ENCODE measurements at places on chromosomes 1 and 21.
A peak's percentile ranks its signal among the peaks of the same experiment; 100 is the strongest.

DNA sequence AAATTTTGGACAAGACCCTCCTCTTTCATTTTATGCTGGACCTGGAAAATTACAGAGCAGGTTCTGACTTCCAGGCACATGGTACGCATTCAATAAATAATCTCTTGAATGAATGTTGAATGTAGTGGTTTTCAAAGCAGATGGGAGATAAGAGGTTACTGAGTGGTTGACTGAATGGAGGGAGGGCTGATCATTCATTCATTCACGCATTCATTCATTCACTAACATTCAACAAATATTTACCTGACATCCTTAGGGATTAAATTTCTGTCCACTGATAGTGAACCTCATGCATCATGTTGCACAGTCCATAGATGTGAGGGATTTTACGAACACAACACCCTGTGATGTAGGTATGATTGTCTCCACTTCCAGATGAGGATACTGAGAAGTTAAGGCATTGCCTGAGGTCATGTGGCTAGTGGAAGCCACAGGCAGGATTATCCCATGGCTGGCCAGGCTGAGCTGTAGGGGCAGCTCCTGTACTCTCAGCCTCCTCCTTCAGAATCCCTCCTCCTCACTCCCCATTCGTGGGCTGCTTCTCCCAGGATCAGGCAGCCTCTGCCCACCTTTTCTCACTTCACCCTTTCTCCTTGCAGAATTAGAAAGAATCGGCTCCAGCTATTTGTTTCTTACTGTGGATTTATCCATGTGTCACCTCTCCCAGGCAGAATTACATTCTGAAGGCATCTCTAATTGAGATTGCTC lies 48.4 kb upstream of the ATP5PO start:
- no peak for DNase-seq

DNA sequence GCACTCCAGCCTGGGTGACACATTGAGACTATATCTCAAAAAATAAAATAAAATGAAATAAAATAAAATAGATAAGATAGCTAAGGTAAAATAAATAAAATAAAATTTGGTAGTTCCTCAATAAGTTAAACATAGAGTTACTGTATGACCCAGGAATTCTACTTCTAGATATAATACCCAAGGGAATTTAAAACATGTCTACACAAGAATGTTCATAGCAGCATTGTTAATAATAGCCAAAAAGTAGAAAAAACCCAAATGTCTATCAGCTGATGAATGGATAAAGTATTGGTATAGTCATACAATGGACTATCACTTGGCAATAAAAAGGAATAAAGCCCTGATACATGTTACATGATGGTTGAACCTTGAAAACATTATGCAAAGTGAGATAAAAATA lies 47.8 kb downstream of the CEP350 start:
- DNase-seq, result no peak

GRCh38 chr1:99548943-99549605 lies 96.8 kb upstream of the PALMD start:
- no peak for DNase-seq

GRCh38 chr1:117321680-117322609 lies 45.3 kb upstream of the MAN1A2 start:
- no peak for DNase-seq

DNA sequence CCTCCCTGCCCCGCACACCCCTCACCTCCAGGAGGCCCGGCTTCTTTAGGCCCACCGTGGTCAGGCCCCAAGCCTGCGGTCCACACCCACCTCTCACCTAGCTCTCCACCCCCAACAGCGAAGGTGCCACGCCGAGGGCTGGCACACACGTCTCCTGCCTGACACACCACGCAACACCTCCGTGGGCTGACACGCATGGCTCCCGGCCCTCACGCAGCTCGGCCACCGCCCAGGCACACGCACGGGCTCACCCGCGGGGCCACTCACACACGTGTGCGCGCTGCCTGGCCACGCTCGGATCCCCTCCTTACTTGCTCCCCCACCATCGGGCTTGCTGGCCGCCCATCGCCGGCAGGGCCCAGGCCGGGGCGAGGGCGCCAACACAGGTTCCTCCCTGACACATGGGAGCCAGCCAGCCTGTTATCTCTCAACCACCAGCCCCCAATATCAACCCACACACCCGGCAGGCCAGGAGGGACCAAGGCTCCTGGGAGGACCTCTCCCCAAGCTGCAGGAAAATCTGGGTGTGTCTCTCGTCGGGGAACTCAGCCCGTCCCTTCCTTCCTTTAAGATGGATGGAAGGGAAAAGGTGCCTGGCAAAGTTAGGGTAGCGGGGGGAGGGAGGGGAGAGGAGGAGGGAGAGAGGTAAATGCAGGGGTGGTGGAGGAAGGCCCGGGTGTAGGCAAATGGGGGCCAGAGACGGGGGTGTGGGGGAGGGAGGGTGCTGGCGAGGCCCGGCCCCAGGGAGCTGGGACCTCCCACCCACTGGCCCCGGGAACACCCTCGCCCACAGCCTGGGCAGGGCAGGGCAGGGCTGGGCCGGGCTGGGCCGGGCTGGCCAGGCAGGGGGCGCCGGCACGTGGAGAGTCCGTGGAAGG lies 546 bp downstream of the ELOVL1 start:
- peak; percentile 94 for DNase-seq

DNA sequence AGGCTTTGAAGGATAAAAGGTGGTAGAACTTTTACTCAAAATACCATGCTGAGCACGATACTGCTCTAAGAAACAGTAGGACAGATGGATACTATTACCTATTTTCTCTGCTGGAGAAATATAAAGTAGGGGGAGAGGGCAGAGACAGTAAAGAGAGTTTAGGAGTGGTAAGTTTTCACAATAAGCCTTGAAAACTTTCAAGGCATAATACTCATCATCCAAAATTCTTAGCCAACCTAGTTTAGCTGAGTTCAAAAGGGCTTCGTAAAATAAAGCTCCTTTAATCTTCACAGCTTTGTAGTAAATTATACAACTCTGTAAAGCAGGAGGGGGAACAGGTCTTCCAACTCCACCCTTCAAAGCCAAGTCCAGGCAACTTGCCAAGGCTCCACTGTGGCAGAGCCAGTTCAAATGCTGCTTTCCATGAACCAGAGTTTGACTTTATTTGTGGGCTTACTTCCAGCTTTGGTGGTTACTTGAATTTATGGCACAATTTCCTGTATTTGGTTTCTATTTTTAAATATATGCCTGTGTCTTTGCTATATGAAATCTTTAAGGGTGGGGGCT lies 15.5 kb downstream of the TEX38 start:
- peak; percentile 59 for DNase-seq

DNA sequence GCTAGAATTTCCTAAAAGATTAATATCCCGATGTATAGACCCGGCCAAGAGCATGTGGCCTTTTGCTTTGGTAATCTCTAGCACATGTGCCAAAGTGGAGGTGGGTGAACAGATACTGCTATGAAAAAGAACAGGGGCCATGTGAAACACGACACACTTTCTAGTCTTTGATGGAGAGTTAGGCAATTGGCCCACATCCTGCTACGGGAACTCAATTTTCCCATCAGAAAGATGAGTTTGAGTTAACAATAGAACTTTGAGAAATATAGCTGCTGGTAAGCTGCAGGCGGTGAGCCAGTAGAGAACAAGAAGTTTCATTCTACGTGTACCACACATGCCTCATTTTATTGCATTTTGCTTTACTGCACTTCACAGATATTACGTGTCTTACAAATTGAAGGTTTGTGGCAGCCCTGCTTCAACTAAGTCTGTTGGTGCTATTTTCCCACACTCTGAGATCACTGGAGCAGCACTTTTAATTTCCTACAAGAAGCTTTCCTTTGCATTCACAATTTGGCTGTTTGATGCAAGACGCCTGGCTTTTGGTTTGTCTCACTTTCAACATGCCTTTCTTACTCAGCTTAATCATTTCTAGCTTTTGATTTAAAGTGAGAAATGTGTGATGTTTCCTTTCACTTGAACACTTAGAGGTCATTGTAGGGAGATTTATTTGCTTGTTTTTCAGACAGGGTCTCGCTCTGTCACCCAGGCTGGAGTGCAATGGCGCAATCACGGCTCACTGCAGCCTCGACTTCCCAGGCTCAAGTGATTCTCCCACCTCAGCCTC lies 46.3 kb downstream of the HTR6 start:
- no peak for DNase-seq

DNA sequence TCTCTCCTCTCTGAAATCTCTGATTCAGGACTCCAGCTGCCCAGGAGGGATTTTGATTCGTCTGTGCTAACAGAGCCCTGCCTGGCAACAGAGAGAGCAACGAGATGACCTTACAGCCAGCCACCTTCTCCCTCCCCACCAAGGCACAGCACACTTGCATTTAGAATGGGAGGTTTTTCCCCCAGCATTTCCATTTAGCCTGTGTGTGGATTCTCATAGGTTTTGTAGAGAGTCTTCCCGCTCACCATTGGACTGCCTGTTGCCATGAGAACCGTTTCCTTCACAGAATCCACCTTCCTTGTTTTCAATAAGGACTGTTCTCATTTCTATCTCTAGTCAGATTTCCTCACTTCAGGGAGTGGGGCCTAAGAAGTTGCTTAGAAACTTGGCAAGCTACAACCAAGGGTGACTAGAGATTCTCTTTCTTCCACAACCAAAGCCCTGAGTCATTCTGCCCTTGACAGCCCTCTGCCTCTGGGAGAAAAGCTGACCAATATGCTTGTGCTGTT lies 5.8 kb upstream of the IKBKE start:
- peak; percentile 78 for DNase-seq

DNA sequence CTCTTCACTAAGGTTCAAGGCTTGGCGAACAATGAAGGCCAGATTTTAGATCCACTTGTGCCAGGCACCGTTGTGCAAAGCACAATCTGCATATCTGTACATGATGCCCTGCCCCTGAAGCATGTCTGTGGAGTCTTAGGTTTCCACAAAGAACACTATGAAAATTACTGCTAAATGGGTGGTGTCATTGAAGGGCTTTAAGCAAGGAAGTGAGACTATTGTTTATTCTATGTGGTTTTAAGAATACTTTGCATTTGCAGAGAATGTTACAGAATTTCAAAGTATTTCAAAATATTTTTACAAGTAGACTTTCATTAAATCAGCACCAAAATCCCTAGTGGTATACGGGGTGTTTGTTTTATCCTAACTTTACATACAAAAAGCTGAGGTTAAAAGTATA lies 8.8 kb downstream of the TSEN15 start:
- DNase-seq, result no peak

DNA sequence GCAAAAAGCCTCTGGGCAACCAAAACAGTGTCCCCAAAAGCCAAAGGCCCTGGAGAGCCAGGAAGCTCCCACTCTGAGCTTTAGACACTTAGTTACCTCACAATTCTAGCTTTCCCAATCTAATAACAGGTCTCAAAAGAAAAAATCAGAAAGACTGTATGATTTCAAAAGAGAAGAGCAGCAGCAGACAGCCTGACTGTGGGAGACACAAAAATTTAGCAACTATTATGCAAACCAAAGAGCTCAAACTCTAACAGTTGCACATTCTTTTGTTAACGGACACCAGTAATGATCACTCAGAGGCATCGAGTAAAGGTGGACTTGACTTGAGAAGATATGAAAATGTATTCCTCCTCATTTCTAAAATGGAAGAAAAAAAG lies 160.1 kb downstream of the SLC45A1 start:
- DNase-seq, result no peak

- no peak for DNase-seq
Observed at GRCh38 chr1:96660503-96660902, 61.1 kb upstream of the PTBP2 start.

GRCh38 chr1:22286491-22286890 lies 143.6 kb upstream of the WNT4 start:
- DNase-seq, result no peak

GRCh38 chr1:89259283-89259971 lies 13.2 kb downstream of the GBP5 start:
- DNase-seq, result no peak

- DNase-seq, result no peak
Observed at GRCh38 chr1:201069636-201070035, 42.6 kb downstream of the CACNA1S start.

DNA sequence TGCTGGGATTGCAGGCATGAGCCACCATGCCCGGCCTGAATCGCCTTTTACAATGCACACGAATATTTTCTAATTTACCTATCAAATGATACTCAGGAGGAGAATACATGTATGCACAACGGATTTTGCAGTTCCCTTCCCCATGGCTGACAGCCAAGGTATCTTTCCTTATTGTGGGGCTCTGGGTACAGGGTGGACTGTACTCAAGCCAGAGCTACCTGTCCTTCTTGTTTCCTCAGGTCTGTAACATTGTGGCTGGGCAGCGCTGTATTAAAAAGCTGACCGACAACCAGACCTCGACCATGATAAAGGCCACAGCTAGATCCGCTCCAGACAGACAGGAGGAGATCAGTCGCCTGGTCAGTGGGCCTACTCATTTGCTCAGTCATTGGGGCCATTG lies 18.2 kb downstream of the AGO1 start:
- no peak for DNase-seq

GRCh38 chr1:116910379-116911187 lies 867 bp downstream of the PTGFRN start:
- no peak for DNase-seq

DNA sequence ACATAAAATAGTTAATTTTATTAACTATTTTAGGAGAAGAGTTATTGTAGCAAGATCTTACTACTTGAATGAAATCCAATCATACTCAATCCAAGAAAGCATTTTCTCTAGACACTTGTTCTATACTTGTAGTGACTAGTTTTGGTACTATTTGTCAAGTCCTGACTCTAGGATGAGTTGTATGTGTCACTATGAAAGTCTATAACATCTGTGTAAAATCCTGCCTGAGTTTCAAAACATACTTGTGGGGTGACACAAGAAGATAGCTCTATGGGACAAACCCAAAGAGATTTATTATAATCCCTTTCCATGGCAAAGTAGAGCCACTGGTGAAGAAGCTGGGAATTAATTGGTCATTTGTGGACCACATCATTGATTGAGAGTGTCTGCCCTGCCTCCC lies 1042.2 kb upstream of the ADGRL4 start:
- no peak for DNase-seq

- no peak for DNase-seq
Observed at GRCh38 chr1:183870351-183871077, 65.6 kb downstream of the RGL1 start.

- peak; percentile 75 for DNase-seq
Observed at GRCh38 chr1:220733086-220733601, 15.0 kb upstream of the MTARC2 start.

GRCh38 chr1:5509664-5510452 lies 482.4 kb downstream of the NPHP4 start:
- peak; percentile 57 for DNase-seq

DNA sequence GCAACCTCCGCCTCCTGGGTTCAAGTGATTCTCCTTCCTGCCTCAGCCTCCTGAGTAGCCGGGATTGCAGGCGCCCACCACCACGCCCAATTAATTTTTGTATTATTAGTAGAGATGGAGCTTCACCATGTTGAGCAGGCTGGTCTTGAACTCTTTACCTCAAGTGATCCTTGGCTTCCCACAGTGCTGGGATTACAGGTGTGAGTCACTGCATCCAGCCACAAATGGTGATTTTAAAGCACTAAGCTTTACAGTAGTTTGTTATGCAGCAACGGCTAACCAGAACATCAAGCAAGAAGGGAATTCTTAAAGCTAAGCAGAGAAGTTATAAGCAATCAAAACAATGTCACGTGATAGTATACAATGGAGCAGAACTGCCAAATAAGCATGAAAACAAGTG lies 65.7 kb downstream of the NVL start:
- DNase-seq, result no peak

All from erythroblast (primary cell).